ENCODE measurements at places on chromosomes 6 and 20.
A peak's percentile ranks its signal among the peaks of the same experiment; 100 is the strongest.

DNA sequence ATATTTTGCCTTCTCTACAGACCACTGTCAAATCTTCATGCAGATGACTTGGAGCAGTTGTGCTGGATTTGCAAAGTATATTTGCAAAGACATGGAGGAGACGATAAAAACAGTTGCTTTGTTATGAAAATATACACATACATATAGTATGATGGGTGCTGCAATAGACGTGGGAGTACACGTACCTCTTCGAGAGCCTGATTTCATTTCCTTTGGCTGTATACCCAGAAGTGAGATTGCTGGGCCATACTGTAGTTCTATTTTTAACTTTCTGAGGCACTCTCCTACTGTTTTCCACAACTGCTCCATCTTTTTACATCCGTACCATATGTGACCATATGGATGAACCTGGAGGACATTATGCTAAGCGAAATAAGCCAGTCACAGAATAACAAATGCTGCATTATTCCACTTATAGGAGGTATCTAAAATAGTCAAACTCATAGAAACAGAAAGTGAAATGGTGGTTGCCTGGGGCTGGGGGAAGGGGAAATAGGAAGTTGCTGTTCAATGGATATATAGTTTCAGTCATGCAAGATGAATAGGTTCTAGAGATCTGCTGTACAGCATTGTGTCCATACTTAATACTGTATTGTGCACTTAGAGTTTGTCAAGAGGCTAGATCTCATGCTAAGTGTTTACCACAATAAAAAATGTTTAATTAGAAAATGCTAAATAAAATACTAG lies 223.8 kb downstream of the HAO1 start:
- no peak for DNase-seq

- no peak for DNase-seq
Measured at GRCh38 chr6:12090714-12091113, 78.6 kb downstream of the HIVEP1 start.

DNA sequence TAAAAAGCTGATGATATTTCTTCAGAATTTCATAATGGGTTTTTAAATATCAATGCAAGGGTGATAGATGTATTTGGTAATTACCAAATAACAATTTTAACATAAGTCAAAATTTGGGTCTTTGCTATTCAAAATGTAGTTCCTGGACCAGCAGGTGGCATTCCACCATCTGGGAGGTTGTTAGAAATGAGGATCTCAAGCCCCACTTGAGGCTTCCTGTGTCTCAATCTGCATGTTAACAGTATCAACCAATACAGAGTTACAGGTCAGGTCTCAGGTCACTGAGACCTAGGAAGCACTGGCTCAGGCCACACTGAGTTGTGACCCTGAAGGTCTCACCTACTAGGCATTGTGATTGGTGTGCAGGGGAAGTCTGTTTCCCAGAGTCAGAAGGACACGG lies 57.2 kb upstream of the MTRF1L start:
- no peak for DNase-seq

GRCh38 chr6:134714113-134714512 lies 235.8 kb downstream of the ALDH8A1 start:
- DNase-seq = no peak

DNA sequence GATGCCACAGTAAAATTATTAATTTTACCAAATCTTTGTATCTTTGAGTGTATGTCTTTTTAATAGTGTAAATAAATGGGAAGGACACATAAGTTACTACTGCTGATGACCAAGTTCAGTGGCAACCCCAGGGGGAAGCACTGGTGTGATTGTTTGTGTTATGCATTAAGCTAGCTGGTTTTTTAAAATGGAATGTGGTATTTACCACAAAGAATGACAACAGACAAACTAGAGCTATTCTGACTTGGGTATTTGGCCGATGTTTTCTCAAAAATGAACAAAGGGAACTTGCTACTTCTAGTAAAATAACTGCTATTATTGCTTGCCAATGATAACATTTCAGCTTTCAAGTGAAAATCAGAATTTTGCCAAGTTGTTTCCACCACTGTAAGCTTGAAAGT lies 2.9 kb downstream of the FNDC1 start:
- DNase-seq = no peak

- DNase-seq = no peak
Measured at GRCh38 chr6:160275511-160276003, 16.9 kb upstream of the SLC22A2 start.

GRCh38 chr20:3080939-3081388 lies 3.6 kb downstream of the AVP start:
- no peak for DNase-seq

DNA sequence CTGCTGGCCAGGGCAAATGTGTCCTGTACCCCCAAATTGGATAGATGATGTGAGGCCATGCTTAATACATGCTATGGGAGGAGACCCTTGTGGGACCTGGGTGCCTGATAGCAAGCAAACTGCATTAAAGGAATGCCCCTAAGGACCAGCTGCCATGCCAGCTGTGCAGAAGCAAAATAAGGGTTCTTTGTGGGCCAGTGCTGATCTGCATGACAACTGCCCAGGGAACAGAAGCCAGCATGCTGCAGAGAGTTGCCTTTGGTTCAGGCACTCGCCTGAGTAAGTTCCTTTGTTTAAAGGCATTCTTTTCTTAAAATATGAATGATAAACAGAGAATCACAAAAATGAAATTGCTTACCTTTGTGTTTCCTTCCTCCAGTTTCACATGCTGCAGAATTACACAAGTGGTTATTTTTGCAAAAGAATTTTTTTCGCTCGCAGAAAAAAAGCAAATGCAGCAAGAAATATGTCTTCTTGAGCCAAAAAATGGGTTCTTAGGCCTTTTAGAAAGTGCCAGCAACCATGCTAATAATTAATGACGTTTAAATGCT lies 6.9 kb upstream of the SYNDIG1 start:
- DNase-seq = no peak

GRCh38 chr6:48714250-48714649 lies 603.3 kb upstream of the PTCHD4 start:
- no peak for DNase-seq

- no peak for DNase-seq
Measured at GRCh38 chr6:154509421-154510143, 903 bp downstream of the CNKSR3 start.

- no peak for DNase-seq
Measured at GRCh38 chr20:1711826-1712601, 54.4 kb upstream of the SIRPG start.

DNA sequence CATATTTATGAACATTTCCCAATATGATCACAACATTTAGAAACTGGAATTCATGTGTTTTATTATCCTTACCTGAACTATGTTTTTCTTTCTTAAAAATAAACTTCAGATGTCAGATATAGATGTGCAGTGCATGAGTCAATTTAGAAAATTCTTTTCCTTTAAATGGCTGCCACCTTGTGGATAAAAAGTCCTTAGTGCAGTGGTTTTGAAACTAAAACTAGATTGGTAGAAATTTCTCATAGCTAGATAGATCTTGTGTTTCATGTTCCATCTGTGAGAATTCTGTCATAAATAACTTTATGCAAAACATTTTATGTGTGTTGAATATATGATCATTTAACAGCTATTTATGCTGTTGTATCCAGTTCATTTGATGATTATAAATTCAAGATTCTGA lies 134.9 kb downstream of the KLHL32 start:
- DNase-seq = peak; percentile 37

DNA sequence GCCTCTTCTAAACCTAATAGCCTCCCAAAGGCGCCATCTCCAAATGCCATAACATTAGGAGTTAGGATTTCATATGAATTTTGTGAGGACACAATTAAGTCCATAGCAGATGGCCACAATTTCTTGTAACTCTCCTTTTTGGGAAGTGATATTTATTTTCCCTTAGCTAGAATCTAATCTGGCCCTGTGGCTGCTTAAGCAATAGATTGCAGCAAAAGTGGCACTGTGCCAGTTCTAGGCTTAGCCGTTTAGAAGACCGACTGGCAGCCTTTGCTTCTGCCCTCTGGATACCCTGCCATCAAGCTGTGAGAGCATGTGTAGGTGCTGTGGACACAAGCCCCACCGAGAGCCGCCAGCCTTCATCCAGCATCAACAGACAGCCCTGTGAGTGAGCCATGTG lies 15.9 kb upstream of the ADGB start:
- DNase-seq = no peak

DNA sequence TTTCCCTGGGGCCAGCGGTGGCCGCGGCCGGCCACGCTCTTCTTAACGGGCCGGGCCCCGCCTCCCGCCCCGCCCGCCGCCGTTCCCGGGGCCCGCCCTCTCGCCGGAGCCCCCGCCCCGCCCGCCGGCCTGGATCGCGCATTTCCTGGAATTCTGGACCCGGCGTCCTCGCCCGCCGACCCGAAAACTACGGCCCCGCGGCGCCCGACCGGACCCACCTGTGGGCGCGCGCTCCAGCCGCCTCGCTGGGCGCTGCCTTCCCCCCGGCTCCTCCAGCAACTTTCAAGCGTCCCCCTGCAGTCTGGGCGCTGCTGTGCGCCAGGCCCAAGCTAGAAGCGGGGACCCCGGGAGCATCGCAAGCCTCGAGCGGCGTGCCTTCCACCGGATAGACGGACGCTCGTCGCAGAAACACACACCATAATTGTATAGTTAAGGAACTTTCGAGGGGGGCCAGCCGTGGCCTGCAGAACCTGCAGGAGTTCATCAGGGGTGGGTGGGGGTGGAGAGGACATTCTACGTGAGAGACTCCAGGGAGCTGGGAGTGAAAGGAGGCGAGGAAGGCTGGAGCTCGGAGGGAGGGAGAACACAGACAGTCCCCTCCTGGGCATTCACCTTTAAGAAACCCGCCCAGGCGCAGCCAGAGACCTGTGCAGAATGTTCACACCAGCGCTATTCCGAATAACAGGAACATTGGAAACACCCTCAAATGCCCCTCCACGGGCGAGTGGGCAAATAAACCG lies at the start of gene ADA:
ADA (minus strand) TSS at position 16 of the 740 bp plus-strand sequence. CDS start 92 bp downstream, outside the sequence.
- DNase-seq = peak; percentile 45

- no peak for DNase-seq
Measured at GRCh38 chr6:119517428-119517827, 167.9 kb upstream of the MAN1A1 start.

DNA sequence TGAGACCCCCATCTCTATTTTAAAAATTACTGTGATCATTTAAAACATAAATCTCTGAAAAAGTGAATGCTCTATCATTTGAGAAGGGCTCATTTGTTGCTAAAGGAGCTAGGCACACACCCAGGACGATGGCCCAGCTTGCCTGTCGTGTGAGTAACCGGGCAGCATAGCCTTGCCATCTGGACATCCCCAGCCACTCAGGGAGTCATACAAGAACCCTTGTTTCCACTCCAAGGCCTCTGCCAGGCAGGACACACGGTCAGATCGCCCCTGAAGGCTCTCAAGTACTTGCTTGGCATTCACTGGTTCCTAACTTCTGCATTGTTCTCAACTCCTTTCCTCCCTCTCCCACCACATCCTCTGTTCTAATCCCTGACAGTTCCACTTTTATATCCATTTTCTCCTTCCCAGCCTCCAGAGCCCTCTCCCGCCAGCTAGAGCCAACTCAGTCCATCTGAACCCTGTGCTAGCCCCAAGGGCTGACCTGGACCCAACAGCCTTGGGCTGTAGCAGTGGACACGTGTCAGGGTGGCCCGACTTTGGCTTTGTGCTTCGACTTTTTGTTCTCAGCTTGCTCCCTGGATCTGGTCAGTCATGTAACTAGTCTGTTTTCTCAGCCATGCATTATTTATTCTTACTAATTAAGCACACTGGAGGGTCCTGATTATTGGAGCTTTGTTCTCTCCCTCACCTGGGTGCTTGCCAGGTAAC lies 15.7 kb upstream of the EZR start:
- DNase-seq = no peak

- DNase-seq = no peak
Measured at GRCh38 chr20:46820682-46821081, 74.0 kb upstream of the EYA2 start.

DNA sequence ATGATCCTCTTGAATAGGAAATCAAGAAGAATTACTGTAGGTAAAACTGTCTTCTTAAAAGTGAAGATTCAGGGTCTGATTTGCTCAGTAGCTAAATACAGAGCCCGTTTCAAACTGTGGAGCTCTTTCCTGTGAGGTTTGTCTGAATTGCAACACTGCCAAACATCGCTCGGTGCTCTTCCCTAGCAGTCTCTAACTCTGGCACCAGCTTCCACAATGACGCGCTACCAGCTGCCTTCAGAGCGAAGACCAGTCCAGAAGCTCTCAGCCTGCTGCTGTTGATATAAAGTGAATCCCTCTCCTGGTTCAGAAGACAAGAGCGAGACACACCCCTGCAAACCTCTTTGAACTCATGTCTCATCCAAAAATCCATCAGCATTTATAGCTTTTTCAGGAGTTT lies 447.0 kb downstream of the LMBRD1 start:
- DNase-seq = no peak

DNA sequence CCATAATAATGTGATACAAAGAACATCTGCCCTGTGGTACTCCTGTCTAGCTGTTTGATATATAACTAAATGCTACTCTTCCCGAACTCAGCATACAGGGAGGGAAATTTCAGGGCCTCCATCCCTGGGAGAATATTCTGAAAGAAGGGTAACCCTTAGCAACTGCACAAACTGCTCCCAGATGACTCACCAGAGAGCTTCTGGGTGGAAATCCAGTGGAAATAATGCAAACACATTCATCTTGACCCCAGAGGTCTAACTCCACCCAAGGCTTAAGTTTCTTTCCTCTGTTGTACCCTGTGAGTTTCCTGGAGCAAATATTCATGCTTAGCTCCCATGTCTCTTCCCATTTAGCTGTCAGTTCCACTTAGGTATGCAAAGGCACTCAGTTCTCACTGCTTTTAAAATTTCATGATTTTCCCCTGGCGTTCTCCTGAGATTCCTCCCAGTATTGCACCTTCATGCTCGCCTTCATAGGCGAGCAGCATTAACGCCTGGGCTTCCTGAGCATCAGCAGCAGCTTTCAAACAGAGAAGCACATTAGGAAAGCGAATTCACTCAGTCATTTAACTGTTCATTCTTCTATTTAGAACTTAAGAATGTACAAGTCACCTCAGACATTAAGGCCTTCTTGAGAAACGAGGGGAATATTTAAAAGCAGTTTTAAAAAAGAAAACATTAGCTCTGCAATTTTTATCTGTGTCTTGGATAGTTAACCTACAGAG lies 43.8 kb upstream of the LAMA4 start:
- no peak for DNase-seq

- no peak for DNase-seq
Measured at GRCh38 chr6:2376429-2377355, 131.3 kb upstream of the GMDS start.

DNA sequence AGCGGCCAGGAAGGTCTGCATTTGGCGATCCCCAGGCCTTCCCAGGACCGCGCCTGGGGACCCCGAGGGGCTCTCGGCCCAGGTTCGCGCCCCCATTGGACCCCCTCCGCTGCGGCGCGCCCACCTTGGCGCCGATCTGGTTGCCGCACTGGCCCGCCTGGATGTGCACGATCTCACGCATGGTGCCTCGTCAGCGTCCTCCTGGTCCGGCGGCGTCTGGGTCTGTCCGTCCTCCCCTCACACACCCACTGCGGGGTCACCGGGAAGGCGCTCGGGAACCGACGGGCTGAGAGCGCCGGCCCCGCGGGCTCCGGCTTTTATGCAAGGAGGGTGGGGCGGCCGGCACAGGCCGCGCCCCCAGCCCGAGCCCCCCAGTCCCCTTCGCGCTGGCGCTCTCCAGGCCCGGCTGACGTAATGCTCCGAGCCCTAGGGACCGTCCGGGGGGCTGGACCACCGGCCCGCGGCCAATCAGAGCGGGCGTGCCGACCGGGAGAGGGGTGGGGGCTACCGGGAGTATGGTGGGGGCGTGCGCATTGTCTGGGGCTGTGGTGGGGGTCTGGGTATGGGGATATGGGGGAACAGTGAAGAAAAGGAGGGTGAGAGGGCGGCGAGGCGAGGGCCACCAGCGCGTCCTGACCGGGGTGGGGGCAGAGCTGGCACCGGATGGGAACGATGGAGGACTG lies at the start of gene TUBB2B:
TUBB2B (minus strand) TSS at position 291 of the 683 bp plus-strand sequence; CDS start at position 181, 110 bp downstream.
- no peak for DNase-seq

GRCh38 chr6:140663094-140663493 lies 1288.6 kb upstream of the CITED2 start:
- DNase-seq = no peak
